ENCODE measurements at places on chromosomes 2 and 18.

GRCh38 chr2:236856848-236857235, 228.8 kb upstream of the COPS8 start:
- no peak for DNase-seq

GRCh38 chr2:173708806-173709205, 256.4 kb downstream of the SP3 start:
- no peak for DNase-seq

- DNase-seq = no peak
These were observed 884 bp upstream of the RAPH1 start for GRCh38 chr2:203535784-203536585.

DNA sequence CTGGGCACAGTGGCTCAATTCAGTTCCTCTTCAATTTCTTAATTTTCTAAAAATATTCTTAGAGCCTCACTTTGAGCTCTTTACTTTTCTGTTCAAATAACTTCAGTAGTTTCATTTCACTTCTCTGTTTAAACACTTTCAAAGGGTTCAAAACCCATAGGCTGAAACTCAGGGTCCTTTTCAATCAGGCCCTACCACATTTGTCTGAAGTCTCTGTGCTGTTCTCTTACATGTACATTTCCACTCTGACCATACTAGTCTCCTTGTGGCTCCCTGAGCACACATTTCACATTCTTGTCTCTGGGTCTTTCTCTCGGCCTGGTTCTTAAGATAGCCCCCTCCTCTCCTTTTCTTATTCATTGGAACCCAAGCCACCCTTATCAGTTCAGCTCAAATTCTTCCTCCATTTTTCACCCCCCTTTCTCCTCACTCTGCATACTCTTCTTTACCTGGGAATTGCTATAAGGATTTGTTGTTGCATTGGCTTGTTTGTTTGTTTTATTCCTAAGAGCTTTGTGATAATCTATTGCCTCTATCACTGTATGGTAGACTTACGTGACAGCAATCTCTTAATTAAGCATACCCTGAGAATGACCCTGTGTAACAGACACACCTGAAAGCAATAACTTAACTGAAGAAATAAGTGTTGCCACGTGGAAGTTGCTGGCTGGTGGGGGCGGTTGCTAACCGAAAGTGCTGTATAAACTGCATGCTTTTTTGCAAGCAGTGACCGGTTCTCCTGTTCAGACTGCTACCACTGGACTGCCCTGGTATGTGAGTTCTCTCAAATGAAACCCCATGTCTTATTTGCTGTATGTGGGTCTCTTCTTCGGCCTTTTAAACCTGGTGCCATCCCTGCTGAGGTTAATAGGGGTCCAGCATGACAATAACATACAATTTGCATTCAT, 27.7 kb upstream of the ACADL start:
- no peak for DNase-seq

DNA sequence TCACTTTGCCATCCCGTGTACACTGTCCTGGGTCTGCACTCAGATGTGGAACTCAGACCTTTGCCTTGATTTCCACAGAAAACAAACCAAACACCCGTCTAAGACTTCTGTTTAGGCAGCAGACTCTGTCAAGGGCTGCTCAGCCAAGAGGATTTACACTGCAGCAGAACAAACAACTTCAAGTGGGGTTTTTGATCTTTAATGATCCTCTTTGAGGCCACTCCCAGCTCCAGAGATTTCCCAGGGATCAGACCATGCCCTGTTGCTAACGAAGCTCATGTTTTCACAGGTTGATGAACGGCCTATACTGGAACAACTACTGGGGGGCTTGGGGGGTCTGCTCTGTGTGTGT, 52.5 kb upstream of the LGALSL start:
- DNase-seq = no peak

GRCh38 chr18:42915299-42915698, 200.2 kb downstream of the RIT2 start:
- no peak for DNase-seq

DNA sequence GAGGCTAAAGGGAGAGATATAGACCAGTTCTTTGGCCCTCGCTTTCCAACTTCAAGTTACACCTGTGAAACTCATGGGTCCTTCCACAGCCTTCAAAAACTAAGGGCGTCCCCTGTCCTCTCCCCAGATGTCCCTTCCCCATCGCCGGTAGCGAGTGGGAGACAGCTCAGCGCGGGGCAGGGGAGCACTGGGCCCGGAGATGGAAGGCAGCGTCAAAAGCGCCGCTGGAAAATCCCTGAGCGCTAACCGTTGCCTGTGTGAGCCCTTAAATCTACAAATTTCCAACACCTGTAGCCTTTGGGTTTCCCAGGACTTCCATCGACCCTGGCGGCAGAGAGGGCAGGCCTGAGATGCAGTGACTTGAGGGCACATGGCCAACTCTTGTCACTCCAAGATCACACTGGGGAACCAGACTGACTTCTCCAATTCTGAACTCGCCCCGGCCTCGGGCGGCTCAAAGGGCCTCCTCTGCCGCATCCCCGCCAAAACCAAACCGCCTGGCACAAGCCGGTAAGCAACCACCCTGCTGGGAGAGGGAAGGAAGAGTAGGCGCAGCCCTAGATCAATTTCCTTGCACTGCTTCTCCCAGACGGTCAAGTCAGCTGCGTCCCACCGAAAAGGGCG, 879 bp upstream of the EPAS1 start:
- DNase-seq = no peak

DNA sequence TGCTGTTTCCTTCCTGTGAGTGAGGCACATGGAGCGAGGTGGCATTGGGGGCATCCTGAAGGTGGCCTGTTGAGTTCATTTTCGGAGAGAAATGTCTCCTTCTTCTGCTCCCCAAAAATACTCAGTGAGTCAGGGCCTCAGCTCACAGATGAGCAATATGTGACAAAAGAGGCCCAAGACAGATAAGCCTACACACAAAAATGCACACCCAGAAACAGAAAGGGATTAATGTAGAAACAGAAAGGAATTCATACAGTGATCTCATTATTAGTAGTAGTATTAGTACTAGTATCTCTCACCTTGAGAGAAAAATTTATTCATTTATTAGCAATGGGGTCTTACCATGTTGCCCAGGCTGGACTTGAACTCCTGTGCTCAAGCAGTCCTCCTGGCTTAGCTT, 5.1 kb downstream of the GPR75 start:
- DNase-seq = no peak

- DNase-seq = no peak
These were observed 154.2 kb upstream of the CNTNAP5 start for GRCh38 chr2:123870881-123871276.

DNA sequence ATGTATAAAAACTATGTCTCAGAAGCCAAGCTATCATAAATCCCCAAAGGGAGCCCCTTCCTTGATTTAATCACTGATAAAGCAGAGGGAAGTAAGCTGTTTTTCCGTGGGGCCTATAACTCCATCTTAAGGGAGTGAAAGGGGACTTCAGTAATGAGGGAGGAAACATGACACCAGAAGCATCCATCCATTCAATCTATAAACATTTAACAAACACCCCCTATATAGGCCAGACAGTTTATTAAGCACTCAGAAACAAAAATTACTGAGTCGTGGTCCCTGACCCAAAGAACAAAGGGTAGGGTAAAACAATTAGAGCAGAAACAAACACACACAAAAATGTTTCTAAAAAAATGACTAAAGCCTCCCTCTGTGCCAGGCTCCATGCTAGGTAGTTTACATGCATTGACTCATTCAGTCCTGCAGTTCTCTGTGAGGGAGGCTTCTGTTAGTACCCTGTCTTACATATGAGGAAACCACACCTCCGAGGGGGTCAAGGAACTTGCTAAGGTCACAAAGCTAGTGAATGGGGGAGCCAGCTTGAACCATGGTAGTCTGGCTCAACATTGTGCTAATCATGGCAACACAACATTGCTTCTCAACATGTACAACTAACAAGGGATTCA, 472.1 kb downstream of the CDH2 start:
- DNase-seq = no peak

- DNase-seq = no peak
These were observed 63.5 kb downstream of the DCC start for GRCh38 chr18:52403291-52404021.

GRCh38 chr2:133287709-133288108, 280.6 kb downstream of the NCKAP5 start:
- DNase-seq = peak; percentile 47

DNA sequence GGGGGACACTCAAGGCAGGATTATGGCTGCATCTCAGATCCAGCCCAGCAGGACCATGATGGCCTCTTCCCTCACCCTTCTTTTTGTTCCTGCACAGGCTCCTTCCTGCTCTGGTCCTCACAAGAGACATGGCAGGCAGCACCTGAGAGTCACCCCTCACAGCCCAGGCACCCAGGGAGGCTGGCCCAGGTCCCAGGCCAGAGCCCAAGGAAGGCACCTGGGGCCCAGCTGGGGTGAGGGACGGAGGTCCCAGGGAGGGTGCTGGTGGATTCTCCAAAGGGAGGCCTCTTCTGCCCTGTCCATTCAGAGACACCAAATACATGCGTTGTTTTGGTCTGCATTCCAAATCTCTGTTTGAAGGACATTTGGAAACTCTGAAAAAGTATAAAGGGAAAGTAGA, 285.4 kb upstream of the HS6ST1 start:
- no peak for DNase-seq

GRCh38 chr2:101113441-101114267, 37.5 kb downstream of the TBC1D8 start:
- DNase-seq = no peak

- no peak for DNase-seq
These were observed 5.4 kb upstream of the RNASEH1 start for GRCh38 chr2:3563521-3563976.

DNA sequence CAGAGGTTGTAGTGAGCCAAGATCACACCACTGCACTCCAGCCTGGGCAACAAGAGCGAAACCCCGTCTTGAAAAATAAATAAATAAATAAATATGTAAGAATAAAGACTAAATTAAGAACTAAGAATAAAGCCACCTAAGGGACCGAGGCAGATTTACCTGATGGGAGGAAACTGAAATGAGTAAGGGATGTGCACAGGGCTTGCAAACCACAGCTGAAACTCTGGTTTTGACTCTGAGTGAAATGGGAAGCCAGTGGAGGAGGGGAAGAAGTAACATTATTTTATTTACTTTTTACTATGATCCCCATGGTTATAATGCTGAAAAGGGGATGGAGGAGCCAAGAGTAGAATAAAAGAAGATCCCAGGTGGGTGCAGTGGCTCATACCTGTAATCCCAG, 107.3 kb downstream of the CABYR start:
- DNase-seq = no peak

All from HTR-8/SVneo (cell line).